ENCODE measurements at places on chromosomes 16 and 17. TPM values are rescaled to one million over a fixed set of nuclear protein-coding genes. Genes with fewer than 3 reads are reported as not detected.

The KIF19 gene
- total RNA-seq = not detected

- no peak for DNase-seq
Measured at GRCh38 chr17:14209215-14209614, 27.4 kb downstream of the CDRT15 start.

The FN3K gene
- 0.79 TPM for total RNA-seq

DNA sequence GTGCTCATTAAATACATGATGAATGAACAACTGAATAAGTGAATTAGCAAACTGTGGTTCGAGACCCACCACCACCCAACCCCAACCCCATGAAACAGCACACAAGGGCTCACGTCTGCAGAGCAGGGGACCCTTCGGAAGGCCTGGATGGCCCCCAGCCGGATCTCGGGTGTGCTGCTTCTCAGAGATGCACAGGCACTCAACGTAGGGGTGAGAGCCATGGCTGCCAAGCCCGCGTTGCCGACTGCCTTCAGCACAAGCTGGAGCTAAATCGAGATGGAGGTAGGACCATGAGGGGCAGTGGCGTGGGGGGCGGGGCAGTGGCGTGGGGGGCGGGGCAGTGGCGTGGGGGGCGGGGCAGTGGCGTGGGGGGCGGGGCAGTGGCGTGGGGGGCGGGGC is 93.2 kb downstream of the LITAF start:
- DNase-seq = no peak

DNA sequence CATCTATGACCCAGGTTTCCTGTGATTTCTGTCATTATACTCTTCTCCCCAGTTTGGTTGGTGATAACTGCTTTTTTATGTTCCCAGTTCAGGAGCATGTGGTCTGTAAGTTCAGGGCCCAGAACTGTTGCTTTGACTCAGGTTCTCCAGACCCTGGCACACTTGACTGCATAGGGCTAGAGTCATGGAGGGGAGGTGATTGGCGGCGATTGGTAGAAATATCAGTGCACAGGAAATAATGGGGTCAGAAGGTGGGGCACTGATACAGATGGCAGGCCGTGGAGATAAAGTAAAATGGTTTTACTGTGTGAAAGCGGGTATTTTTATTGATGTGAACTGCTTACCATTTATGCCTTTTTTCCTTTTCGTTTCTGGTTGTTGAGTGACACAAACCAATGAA is 28.7 kb downstream of the TAC4 start:
- no peak for DNase-seq

DNA sequence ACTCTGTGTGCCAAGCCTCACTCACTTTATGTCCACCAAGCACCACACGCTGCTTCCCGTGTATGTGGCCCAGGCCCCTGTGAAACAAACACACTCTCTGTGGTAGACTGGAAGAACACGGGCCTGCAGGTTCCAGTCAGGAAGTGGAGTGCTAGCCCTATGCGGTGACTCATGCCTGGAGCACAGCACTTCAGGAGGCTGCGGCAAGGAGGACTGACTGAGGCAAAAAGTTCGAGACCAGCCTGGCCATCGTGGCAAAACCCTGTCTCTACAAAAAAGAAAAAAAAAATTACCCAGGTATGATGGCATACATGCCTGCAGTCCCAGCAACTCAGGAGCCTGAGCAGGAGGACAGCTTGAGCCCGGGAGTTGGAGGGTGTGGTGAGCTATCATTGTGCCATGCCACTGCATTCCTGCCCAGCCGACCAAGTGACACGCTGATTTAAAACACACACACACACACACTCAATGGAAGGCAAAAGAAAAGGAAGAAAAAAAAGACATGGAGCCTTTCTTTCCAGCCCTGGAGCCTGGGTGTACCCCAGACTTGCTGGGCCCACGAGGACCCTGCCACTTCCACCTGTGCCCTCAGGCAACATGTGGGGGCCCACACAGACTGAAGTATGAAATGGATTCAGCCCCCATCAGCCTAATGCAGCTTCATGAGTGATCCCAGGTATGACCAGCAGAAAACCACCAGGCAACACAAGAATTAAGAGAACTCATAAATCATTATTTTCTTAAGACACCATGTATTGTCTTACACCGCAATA is 126.6 kb downstream of the ANKRD11 start:
- DNase-seq = peak; percentile 38

DNA sequence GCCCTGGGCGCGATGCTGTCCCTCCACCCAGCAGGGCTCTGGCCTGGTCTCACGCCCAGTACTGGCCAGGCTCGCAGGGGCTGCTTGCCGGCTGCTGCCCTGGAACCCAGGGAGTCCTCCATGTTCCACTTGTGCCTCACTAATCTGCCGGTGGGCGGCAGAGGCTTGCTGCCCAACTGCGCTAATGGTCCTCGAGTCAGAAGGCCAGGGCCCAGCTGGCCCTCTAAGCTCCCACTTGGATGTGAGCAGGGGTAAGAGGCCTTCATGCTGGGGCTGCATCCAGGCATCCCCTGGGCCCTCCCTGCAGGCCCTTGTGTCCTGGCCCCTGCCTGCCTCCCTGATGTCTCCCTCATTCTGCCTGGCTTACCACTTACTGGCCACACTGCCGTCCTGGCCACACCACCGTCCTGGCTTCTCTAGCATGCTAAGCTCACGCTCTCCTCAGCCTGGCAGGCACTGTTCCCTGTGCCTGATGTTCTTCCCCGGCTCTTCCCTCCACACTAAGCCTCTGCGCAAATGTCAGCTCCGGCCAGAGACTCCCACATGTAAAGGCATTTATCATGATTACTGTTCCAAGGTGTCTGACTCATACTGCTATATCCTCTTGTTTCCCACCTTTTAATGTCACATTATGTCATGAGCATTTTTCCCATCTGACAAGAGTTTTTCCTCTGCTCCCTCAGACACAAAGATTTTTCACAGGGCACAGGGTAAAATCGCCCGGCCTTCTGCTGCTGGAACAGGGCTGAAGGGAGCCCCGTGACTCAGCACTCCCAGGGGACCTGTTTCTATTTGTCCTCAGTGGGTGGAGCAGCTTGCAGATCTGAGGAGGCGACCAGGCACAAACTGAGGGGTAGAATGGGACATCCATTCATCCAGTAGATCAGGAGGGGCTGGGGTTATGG is 15.9 kb downstream of the B9D1 start:
- no peak for DNase-seq

The CORO6 gene
- 9.8 TPM for total RNA-seq

DNA sequence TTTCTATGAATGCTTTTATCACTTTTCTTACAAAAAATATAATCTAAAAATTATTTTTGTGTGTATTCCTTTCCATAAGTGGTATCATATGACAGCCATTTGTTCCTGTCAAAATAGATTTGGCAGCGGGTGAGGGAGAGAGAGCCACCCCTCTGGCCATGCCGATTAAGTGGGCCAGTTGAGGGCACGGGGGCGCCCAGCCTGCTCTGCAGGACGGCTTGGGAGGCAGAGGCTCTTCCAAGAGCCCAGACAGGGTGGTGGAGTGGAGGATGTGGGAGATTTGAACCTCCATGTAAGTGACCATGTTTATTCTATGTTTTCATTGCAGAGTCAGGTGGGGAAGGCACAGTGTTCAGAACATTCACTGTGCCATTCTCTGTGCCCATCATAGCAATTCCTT is 88.8 kb downstream of the IRX3 start:
- DNase-seq = no peak

DNA sequence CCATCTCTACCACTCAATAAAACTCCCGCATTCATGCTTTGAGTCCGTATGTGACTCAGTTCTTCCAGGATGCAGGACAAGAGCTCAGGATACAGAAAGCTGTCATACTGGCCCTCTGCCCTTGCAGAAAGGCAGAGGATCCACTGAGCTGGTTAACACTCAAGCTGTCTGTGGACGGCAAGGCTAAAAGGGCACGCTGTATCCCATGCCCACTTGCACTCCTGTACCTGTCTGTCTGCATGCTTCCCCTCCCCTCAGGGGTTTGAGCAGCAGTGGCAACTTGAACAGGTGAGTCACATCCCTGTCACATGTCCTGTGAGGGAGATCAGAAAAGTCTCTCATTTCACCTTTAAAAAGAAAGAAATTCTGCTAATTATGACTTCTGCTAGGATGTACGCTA is 293.8 kb downstream of the HS3ST3B1 start:
- no peak for DNase-seq

DNA sequence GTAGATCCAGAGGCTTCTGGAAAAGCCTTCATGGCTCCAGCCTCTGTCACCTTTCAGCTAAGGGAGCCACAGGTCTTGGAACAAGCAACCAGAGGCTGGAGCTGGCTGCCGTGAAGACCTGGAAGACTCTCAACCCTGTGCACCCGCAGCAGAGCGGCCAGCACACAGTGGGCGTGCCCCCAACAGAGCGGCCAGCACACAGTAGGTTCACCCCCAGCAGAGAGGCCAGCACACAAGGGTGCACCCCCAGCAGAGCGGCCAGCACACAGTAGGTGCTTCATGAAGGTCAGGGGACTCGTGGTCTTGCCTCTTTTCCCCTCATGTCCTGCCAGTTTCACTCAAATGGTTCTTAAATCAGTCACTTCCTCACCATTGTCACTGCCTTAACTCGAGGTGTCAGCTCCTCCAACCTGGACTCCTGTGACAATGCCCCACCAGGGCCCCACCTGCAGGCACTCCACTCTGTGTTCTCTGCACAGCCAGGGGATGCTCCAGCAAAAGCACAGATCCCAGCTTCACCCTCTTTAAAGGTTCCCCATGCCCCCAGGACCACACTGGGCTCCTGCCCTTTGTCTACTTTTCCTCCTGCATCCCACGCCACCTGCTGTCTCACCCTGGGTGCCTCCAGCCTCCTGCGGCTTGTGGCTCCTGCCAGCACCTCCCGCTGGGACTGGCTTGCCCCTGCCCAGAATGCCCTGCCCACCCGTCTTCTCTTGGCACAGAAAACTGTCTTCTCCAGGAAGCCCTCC is 42.4 kb upstream of the DOC2B start:
- no peak for DNase-seq

DNA sequence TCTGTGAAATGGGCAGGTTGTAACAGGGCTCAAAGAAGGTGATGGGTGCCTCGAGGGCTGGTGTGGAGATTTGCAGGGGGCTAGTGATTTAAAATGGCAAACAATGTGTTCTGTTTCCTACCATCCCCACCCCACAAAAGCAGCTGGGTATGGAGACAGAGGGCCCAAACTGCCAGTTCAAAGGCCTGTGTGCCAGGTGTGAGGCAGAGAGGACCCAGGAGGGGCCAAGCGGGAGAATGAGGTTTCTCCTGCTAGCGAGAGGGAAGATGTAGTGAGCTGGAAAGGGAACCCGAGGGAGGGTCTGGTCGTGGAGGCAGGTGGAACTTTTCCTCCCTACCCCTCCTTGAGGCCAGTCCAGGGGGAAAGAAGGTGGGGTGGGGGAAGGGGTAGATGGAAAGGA is 39.4 kb downstream of the LAT start:
- DNase-seq = no peak

- no peak for DNase-seq
Measured at GRCh38 chr17:50800196-50800700, 32.9 kb upstream of the ANKRD40CL start.

GRCh38 chr17:49407981-49408501 is 6.6 kb downstream of the PHB1 start:
- DNase-seq = peak; percentile 80

The CCL5 gene
- 72.3 TPM for total RNA-seq

DNA sequence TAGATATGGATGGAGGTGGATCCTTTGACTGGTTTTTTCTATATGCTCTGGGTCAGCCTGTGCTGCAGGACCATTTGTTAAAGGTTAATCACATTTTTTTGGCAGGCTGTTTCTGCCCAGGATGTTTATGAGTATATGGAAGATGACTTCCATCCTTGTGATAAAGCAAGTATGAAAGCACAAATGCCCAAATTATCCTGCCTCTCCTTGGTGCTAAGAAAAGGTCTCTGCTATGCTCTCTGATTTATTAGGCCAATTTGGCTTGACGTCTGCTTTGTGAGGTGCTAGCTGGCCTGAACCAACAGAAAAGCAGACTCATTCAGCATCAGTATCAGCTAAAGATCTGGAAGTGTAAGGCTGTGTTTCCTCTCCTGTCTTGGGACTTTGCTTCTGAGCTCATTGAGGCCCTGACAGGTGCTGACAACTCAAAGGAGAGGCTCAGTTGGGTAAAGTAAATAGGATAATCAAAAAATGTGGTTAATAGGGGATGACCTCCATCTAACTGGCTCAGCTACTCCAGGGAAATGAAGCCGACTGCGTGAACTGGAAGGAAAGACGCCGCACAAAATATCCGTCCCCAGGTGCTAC is 15.2 kb downstream of the ANKRD40 start:
- no peak for DNase-seq

GRCh38 chr17:14630621-14631020 is 329.7 kb downstream of the HS3ST3B1 start:
- no peak for DNase-seq

The EVPLL gene
- not detected for total RNA-seq

GRCh38 chr16:81461243-81461642 is 16.6 kb downstream of the CMIP start:
- DNase-seq = no peak

DNA sequence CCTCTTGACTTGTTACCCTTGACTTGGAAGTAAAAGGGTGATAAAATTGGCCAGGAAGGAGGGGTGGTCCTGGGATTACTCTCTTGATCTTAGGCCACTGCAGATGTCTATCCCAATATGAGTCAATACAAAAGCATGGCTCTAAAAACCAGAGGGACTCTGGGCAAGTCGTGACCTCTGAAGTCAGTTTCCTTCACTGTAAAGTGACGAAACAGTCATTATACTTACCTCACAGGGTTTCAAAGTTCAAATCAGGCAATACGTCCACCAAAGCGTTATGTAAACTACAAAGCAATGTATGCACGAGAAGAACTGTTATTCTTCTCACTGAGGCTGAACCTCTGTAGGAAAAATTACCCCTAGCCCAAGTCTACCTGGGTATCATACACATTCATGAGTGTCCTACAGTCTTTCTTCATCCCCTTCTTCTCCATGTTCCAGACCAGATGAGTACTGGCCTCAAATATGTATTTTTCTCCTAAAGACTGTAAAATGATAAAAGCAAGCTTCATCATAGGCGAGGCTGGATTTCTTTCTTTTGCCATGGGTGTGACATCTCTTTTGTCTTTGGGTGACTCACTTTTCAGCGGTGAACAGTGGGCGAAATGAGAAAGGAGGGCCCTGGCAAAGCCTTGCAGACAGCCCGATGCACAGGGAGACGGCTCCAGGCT is 34.5 kb upstream of the CLEC18B start:
- no peak for DNase-seq

The RHBDL3 gene
- 0.16 TPM for total RNA-seq

The CD68 gene
- total RNA-seq = 4.8 TPM

The ITGAL gene
- 193 TPM for total RNA-seq

GRCh38 chr16:15545544-15545943 is 97.4 kb downstream of the MARF1 start:
- DNase-seq = no peak

GRCh38 chr16:75745242-75745641 is 19.0 kb upstream of the CPHXL start:
- DNase-seq = no peak

GRCh38 chr17:3911271-3912053 is 4.8 kb downstream of the P2RX1 start:
- peak; percentile 45 for DNase-seq

The MYH8 gene
- not detected for total RNA-seq
